ENCODE measurements at places on chromosomes 3 and 15.

- DNase-seq, result no peak
These were observed 5.4 kb downstream of the VIPR1 start for GRCh38 chr3:42507761-42508335.

DNA sequence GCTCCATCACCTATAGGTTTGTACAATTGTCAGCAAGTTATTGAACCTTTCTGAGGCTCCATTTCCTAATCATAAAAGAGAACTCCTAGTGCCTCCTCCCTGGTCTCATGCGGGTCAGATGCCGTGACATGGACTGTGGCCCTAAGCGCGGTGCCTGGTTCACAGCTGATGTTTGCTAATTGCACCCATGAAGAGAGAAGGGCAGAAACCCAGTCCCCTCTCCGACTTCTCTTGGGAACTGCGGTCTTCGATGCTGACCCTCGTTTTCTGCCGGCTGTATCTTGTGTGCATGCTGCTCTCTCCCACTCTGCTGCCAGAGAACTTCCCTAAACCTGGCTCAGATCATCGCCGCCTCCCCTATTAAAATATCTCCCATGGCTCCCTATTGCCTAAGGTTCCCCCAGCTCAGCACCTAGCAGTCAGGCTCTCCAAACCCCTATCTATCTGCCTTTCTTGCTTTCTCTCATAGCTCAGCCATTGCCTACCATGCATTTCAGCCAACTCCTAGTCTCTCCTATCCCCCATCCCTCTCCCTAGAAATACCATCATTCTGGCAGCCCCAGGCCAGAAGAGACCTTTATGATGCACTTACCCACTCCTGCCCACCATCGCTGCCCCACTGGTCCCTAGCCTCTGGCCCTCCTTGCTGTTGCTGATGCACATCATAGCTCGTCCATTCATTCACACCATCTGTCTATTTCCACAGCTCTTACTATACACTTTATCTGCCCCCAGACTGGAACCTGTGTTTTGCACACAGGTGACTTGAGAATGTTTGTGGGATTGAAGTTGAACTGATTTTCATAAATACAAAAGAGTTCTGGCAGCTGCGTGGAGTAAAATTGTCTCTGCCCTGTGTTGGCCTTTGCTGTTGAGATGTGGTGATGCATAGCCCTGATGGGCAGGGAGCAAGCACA is 6.6 kb downstream of the ISG20 start:
- no peak for DNase-seq

DNA sequence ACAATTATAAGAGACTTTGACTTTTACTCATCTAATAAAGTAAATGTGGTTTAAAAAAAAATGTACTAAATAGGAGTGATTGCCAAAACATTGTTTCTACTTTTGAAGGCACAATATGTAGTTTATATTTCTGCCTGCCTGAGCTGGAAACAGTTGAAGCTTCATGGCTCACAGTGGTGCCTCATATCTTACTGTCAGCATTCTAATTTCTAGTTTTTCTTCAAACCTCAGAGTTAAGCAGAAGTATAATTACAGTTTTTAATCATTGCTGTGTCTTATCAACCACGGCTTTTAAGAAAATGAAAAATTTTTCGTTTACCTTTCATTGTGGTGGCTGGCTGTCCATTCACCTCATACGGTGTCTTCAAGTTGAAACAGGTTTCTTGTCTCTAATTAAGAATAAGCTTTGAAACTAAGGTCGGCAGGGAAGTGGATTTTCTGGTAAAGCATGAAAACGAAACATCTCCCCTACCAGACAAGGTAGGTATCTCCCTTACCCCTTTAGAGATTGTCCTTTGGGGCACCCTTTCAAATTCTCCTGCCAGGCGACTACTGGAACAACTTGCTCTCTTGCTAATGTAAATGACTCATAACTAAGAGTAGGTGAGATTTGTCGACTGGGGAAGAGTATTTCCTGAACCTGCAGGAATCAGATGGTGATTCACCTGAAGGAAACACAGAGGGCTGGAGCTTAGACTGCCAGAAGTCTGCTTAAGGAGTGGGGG is at the start of gene GPR87:
Gene GPR87 (minus strand): TSS at position 554 of the 725 bp plus-strand sequence. CDS start 16,720 bp downstream, outside the sequence.
- DNase-seq, result no peak

DNA sequence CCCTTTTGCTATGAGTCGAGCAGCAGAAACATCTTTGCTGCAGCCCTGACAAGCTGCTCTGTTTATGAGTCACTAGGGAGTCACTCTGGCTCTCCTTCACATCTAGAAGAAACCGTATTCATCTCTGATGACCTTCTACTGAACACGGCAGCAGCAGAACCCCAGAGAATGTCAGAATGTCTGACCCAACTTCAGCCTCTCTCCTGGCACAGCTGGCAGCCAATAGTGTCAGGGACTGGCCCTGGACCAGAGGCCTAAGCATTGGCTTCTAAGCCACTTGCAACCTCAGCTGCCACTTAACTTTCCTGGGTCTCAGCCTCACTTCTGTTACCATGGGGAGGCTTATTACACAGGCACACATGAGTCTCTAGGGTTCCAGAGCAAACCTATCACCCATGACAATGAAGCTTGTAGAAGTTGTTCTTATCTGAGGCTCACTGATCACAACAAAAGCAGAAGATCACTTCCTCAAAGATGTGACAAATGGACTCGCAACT is 184.1 kb upstream of the TLE3 start:
- DNase-seq, result no peak

DNA sequence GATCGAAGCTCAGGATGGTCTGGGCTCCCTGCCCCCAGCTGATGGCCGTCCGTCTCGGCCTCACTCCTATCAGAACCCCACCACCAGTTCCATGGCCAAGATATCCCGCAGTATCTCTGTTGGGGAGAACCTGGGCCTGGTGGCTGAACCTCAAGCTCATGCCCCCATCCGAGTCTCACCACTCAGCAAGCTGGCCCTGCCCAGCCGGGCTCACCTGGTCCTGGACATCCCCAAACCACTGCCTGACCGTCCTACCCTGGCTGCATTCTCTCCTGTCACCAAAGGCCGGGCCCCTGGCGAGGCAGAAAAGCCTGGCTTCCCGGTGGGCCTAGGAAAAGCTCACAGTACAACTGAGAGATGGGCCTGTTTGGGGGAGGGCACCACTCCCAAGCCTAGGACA is 4.4 kb upstream of the JMJD7 start:
- no peak for DNase-seq

Measured in BJ (cell line).